NCI-H510A (cell line): ENCODE measurements at places on chromosomes 16 and 17.

- no peak for DNase-seq
These were observed 5.3 kb downstream of the PDK2 start for GRCh38 chr17:50100480-50100883.

DNA sequence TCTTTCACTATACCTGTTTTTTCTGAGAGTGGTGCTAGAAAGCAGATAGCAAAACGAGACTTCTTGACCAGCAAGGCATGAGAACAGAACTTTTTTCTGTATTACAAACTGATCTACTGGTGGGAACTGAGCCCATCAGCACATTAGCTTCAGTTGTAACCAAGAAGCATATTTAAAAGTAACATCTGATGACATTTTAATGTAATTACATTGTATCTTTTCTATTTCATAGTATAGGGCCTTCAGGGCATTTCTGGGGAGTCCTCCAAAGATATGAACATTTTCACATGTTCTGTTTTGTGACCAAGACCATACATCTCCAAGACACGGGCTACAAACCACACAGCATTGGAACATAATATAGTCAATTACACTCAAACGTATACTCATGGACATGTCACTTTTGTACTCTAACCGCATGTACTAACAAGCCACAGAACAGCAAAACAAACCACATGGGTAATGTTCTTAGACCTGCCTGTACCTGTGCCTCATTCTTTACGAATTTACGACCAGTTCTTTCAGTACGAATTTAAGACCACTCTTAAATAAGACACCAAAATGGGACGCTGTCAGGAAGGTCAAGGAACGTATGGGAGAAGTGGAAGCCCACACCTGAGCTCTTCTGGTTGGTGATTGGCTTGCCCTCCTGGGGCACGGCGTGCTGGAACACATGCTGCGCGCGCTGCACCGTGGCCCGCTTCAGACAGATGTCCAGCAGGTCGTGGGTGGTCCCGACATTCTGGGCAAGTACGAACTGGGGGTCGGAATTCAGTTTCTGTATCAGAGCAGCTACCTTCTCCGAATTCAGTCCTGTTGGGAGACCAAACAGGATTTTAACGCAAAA lies 825 bp downstream of the BLMH start:
- DNase-seq, result peak; percentile 5

DNA sequence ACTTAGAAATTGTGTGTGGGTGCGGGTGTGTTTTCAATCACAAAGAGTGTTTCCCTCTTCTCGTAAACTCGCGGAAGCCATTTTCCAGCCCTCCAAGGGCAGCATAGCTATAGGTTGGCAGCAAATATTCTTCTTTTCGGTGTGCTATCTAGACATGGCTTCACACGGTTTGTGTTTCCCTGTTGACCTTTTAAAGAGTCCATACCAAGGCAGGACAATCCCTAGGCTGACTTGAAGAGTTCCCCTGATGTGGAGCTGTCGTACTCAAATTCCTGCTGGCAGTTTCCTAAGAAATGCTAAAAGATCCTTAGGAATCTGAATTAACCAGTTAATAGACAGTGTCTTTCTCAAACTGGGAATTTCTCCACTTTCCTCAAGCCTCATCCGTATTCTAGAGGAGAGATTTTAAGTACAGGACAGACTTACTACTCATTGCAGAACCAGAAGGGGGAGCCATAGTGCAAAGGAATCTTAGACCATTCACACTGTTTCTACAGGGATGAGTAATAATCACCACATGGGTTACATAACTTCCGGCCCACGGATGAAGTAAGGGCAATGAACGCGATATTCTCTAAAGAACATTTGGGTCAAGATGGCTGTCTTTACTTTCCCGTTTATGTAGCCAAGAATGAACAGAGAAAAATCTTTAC lies 288.6 kb upstream of the ELAC2 start:
- DNase-seq, result no peak

DNA sequence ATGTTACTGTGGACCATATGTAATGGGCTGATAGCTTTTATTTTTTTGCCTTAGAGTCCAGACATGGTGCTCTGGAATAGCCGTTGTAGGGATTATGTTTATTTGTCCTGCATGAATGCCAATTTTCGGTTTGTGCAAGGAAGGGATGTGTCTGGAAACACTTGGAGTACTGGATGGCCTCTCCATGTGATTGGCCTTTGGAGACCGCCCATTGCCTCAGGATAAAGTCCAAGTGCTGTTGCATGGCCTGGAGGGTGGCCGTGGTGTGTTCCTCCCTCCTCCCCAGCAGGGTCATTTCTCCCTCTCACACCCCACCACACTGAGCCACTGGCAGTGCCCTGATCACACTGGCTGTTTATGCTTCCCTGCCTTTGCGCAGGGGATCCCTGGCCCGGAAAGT lies 93.9 kb downstream of the MSI2 start:
- DNase-seq, result no peak

- no peak for DNase-seq
These were observed 148.5 kb upstream of the WSCD1 start for GRCh38 chr17:5921512-5922282.

DNA sequence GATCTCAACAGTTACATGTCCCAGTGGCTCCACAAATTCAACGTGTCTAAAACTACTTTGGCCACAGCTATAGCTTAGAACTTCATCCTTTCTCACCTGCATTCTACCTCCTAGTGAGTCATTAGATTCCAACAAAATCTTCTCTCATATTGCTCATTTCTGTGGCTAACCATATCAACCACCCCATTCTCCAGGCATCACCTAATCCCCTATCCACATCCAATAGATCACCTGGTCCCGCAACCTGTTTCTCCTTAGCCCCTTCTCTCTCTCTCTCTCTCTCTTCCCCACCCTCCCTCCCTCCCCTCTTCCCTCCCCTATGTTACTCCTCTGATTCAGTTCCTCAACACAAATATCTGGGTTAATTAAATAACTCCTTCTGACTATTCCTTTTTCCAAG lies 64.6 kb downstream of the ANKFN1 start:
- no peak for DNase-seq

DNA sequence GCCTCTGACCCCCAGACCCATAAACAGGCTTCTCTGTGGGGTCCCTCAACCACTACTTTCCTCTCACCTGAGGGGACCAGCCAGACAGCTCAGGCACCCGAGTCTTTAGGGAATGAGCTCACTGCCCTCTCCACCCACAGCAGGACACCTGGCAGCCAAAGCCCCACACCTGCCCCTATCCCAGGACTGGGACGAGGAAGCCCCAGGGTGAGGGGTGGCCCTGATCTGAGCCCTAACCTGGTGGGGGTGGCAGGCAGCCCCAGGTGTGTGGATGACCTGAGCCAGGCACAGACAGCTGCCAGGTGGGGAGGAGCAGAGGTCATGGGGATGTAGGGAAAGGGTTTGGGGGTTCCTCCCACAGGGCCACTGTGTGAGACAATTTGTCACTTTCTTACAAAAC lies 1.7 kb upstream of the TEX19 start:
- no peak for DNase-seq

DNA sequence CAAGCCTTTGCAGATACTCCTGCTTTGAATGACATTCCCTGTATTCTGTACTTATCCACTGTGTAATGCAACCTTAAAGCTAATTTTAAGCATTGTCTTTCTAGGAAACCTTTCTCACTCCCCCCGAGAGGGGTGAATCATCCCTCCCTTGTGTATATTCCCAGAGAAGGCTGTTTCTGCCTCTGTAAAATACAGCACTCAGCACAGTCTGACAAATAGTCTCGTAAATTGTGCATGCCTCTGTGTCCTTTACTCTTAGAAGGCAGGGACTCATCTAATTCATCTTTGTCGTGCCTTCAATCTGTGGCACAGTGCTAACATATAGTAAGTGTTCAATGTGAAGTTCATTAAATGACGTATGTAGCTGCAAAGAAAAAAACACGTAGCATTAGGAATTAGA lies 200.7 kb downstream of the CA10 start:
- DNase-seq, result no peak

DNA sequence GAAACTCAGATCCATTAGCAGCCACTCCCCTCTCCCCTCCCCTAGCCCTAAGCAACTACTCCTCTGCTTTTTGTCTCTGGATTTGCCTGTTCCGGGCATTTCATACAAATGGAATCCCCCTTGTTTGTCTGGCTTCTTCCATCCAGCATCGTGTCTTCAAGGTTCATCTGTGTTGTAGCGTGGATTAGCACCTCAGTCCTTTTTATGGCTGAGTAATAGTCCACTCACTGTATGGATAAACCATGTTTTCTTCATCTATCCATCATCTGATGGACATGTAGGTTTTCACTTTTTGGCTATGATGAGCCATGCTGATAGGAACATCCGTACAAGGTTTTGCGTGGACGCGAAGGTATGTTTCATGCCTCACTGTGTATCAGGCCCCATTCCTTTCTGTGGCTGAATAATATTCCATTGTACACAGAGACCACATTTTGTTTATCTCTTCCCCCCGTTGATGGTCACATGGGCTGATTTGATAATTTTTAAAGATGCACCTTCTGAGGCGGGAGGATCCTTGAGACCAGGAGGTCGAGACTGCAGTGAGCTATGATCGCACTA lies 8.9 kb upstream of the GSE1 start:
- no peak for DNase-seq

DNA sequence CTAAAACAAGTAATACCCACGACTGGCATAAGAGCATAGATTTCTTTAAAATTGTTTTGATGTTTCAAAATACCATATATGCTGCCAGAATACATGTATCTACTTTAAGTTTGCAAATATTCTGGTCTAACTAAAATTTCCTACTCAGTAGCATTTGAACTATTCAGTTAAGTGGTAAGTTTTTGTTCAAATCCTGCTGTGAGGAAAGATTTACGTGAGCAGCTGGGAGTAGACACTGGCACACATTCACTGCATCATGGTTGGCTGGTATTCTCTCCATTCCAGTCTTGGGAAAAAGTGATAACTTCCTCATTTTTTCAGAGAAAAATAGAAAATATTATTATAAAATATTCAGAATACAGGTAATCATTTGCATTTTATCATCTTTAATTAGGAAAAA lies 133.6 kb downstream of the SKAP1 start:
- DNase-seq, result no peak

- no peak for DNase-seq
These were observed 95.2 kb downstream of the ENGASE start for GRCh38 chr17:79169861-79170260.

DNA sequence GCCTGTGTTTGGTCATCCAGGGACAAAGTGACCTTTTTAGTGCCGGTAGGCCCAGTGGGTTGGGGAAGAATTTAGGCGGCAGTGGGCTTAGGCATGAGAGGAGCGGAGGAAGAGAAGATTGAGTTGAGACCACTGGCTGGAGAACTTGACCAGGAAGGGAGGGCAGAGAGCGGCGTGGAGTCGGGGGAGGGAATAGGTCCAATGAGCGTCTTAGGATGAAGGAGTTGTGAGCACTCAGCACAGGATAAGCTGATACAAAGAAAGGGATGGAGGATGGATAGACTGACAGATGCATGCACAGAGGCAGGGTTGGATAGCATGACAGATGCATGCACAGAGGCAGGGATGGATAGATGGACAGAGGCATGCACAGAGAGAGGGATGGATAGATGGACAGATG lies 8.0 kb downstream of the IL32 start:
- DNase-seq, result no peak

GRCh38 chr16:49499869-49500610 lies 126.4 kb downstream of the C16orf78 start:
- no peak for DNase-seq

- DNase-seq, result no peak
These were observed 64.0 kb upstream of the DNAH17 start for GRCh38 chr17:78641243-78641642.

DNA sequence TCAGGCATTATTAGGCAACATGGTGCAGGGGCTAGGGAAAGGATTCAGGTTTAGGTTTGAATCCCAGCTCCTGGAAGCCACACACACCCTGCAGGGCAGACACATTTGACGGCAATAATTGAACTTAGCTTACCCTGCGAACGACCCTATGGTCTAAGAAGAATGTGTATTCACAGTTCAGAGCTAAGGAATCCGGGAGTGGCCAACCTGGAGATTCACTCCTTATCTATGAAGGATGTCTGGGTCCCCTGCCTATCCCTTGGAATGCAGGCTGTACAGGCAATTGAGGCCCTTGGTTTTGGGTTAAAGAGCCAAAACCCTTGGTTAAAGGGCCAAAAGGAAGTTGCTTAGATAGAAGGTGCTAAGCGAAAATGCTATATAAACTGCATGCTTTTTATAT lies 2.9 kb upstream of the SYT17 start:
- no peak for DNase-seq

GRCh38 chr16:81280393-81280792 lies 34.4 kb upstream of the GAN start:
- DNase-seq, result no peak

GRCh38 chr16:58127033-58127556 lies 2.1 kb downstream of the CFAP20 start:
- no peak for DNase-seq

DNA sequence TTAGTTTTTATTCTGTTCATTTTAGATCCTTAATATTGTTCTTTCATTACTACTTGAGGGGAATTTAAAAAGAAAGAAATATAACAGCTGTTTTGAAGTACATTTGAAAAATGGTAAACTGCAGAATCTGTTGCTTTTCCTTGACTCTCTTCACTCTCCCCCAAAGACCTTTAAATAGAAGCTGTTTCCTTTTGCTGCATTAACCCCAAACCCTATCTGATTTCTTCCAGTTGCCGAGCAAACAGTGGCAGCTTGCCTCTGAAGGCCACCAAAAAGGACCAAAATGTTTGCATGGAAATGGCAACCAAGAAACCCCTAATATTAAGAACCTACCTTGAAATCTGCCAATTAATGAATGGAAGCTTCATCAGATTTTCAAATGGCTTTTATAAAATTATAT lies 37.1 kb downstream of the PRKCA start:
- no peak for DNase-seq

DNA sequence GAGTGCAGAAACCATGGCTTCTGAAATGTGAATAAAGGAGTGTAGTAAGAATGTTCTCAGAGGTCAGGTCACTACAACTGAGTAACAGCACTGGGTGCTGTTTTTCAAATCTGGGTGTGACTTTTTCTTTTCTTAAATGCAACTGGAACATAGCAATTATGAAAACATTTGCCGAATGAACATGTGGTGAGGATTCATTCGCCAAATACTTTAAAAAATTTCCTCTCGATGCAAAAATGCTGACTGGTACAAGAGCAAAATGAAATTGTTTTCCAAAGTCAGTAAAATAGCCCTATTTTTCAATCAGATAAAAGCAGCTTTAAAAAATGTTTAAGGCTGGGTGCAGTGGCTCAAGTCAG lies 18.6 kb downstream of the ZDHHC7 start:
- no peak for DNase-seq

GRCh38 chr17:63039342-63039741 lies 73.3 kb downstream of the TANC2 start:
- DNase-seq, result peak; percentile 45

GRCh38 chr16:85104821-85105391 lies 7.4 kb downstream of the CIBAR2 start:
- no peak for DNase-seq
